CD4-positive, alpha-beta memory T cell (primary cell): ENCODE measurements at places on chromosomes 16 and 17. TPM values are rescaled to one million over a fixed set of nuclear protein-coding genes. Genes with fewer than 3 reads are reported as not detected.

DNA sequence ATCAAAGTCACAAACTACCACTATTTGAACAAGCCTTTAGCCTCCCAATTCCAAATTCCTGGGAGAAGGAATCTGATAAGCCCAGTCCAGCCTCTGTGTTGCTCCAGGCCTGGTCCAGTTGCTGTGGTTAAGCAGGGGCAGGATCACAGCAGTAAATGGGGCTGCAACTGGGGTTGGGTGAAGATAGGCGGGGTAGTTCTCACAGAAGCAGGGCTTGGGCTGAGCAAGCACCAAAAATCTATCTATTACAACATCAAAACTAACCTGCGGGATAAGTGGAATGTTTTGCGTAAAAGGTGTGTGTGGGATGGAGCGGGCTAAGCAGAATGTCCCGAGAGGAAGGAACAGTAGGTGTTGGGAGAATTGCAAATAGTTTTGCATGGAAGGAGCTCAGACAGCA is 23.0 kb upstream of the RNF135 start:
- no peaks in the 10 kb centered on the region for H3K27me3 ChIP-seq
- H3K4me3 ChIP-seq, result no peak overlapping the region
- no peaks in the 10 kb centered on the region for H3K36me3 ChIP-seq
- no peak for DNase-seq
- H3K27ac ChIP-seq, result no peak overlapping the region

DNA sequence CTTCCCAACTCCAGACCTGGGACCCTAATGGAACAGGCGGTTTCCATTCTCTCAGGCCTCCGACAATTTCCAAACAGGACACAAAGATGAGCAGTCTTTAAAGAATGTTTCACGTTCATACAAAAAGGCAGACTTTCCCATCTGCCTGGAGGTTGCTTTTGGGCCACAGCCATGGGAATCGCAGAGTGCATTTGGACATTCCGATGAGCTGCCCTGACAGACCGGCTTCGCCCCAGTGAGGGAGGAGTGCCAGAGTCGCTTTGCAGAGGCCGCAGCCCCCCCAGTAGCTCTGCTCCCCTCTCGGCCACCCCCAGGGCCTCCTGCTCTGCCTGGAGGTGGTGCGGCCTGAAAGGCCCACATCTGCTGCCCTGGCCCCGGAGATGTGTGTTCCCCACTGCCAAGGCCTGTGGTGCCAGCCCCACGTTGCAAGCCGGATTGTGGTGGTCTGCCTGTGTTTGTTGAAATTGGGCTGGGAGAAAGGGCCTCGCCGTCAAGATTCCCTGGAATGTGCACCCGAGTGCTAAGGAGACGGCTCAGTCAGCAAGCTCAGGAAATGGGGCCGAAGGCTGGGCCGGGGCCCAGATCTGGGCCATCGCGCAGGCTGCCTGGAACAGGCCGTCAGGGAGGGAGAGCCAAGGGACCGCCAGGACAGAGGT is 89.8 kb downstream of the C16orf95 start:
- H3K27me3 ChIP-seq, result no peaks in the 10 kb centered on the region
- no peak for DNase-seq
- no peaks in the 10 kb centered on the region for H3K36me3 ChIP-seq
- no peak overlapping the region for H3K27ac ChIP-seq
- H3K4me1 ChIP-seq, result no peaks in the 10 kb centered on the region

GRCh38 chr17:14302091-14302430 is 1.2 kb downstream of the HS3ST3B1 start:
- H3K4me1 ChIP-seq, result peaks cover 78% of the 10 kb centered on the region
- peak overlapping the region; percentile 61 for H3K27ac ChIP-seq
- peak overlapping the region; percentile 96 for H3K4me3 ChIP-seq

- H3K27me3 ChIP-seq, result no peaks in the 10 kb centered on the region
- no peaks in the 10 kb centered on the region for H3K36me3 ChIP-seq
- H3K4me3 ChIP-seq, result no peak overlapping the region
- no peak for DNase-seq
Observed at GRCh38 chr17:77352996-77353395, 212.2 kb downstream of the SEC14L1 start.

- no peak overlapping the region for H3K4me3 ChIP-seq
- no peaks in the 10 kb centered on the region for H3K27me3 ChIP-seq
- peaks cover 54% of the 10 kb centered on the region for H3K36me3 ChIP-seq
- no peaks in the 10 kb centered on the region for H3K4me1 ChIP-seq
Observed at GRCh38 chr17:28878981-28879380, 18.6 kb downstream of the FLOT2 start.

GRCh38 chr17:34717092-34717491 is 137.7 kb downstream of the TMEM132E start:
- H3K27ac ChIP-seq, result no peak overlapping the region
- H3K36me3 ChIP-seq, result no peaks in the 10 kb centered on the region
- no peaks in the 10 kb centered on the region for H3K4me1 ChIP-seq
- no peak overlapping the region for H3K4me3 ChIP-seq
- H3K27me3 ChIP-seq, result no peaks in the 10 kb centered on the region

- peaks cover 61% of the 10 kb centered on the region for H3K4me1 ChIP-seq
- H3K27ac ChIP-seq, result peak overlapping the region; percentile 55
- DNase-seq, result peak; percentile 73
- no peaks in the 10 kb centered on the region for H3K27me3 ChIP-seq
Observed at GRCh38 chr17:67477687-67478086, 100.6 kb downstream of the PITPNC1 start.

GRCh38 chr16:84924331-84925091 is 86.8 kb downstream of the ZDHHC7 start:
- H3K4me1 ChIP-seq, result no peaks in the 10 kb centered on the region
- no peaks in the 10 kb centered on the region for H3K27me3 ChIP-seq
- no peak for DNase-seq
- H3K27ac ChIP-seq, result no peak overlapping the region

- H3K27ac ChIP-seq, result no peak overlapping the region
- no peaks in the 10 kb centered on the region for H3K36me3 ChIP-seq
- no peaks in the 10 kb centered on the region for H3K4me1 ChIP-seq
- no peak overlapping the region for H3K4me3 ChIP-seq
- DNase-seq, result no peak
Observed at GRCh38 chr16:64094992-64095634, 1026.8 kb downstream of the CDH11 start.

DNA sequence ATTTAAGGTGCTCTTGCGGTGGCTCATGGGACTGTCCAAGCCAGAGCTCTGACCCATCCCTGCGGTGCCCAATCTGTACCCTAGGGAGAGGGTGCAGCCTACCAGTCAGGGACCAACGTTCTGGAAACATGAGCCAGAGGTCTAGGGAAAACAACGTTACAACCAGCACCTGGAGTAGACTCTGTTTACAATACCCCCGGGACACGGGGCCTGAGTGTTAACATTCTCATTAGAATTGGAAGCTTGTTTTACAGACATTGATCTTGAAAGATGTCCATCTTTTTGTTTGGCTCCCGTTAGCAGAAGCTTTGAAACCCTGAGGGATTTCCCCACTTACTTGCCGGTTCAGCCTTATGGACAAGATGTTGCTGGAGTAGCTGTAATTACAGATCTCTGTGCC is 6.9 kb downstream of the WIPI1 start:
- H3K27ac ChIP-seq, result no peak overlapping the region
- H3K36me3 ChIP-seq, result peaks cover 7% of the 10 kb centered on the region
- H3K27me3 ChIP-seq, result no peaks in the 10 kb centered on the region
- DNase-seq, result no peak
- no peak overlapping the region for H3K4me3 ChIP-seq

- H3K27ac ChIP-seq, result no peak overlapping the region
- no peaks in the 10 kb centered on the region for H3K36me3 ChIP-seq
- no peak overlapping the region for H3K4me3 ChIP-seq
- H3K27me3 ChIP-seq, result no peaks in the 10 kb centered on the region
- no peaks in the 10 kb centered on the region for H3K4me1 ChIP-seq
- DNase-seq, result no peak
Observed at GRCh38 chr17:38636054-38636453, 30.3 kb upstream of the SRCIN1 start.

DNA sequence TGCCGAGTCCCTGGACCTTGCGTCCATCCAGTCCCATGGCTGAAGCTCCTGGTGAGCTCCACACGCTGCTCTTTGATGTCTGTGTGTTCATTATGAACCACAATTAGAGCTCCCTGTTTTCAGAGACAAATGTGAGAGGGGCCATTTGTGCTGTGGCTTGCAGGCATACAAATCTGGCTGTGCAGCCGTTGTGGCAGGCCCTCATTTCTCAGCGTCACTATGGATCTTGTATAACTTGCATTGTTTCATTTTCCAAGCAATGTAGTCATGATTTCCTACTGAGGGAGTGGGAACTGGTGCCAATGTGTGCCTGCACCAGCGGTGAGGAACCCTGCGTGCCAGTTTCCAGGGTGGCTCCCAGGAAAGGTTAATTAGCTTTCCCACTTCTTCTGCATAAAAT is 542.6 kb downstream of the TMEM114 start:
- no peak for DNase-seq
- no peaks in the 10 kb centered on the region for H3K36me3 ChIP-seq
- H3K27me3 ChIP-seq, result no peaks in the 10 kb centered on the region
- no peaks in the 10 kb centered on the region for H3K4me1 ChIP-seq
- H3K4me3 ChIP-seq, result no peak overlapping the region

DNA sequence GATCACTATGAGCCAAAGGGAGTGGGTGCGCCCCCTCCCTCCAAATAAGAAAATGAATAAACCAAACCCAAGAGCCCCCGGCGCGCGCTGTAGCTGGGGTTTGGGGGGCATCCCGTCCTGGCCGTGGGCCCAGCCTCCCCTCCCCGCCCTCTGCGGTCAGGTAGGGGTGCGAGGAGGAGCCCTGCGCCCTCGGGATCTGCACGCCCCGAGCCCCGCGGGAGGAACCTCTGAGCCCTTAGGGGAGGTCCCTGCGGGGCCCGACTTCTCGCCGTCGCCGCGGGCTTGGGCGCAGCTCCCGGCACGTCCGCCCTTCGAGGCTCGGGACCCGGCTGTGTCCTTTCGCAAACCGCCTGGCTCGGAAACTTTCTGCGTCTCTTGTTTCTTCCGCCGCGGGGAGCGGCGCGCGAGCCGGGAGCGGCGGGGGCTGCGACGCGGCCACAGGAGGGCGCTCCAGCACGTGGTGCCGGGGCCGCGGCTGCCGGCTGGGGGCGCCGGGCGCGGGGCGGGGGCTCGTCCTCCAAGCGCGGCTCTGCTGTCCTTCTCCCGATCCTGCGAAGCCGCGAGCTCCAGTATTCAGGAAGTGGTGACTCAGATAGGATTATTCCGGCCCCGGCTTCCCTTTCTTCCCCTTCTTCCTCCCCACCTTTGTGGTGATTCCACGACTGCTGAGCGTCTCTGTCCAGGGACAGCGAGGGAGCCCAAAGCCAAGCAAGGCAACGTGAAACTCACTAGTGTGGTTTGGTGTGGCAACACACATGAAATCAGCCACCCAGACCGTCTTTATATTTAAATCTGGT is 1.6 kb downstream of the PITPNC1 start:
- H3K4me1 ChIP-seq, result peaks cover 64% of the 10 kb centered on the region
- no peaks in the 10 kb centered on the region for H3K27me3 ChIP-seq
- H3K27ac ChIP-seq, result peak overlapping the region; percentile 78
- peak overlapping the region; percentile 84 for H3K4me3 ChIP-seq
- H3K36me3 ChIP-seq, result no peaks in the 10 kb centered on the region
- peak; percentile 85 for DNase-seq

CCL11 gene
- total RNA-seq, result not detected

CPNE7 gene
- 4.0 TPM for total RNA-seq

CLEC3A gene
- not detected for total RNA-seq

CDK10 gene
- total RNA-seq, result 134 TPM

CD68 gene
- 20.9 TPM for total RNA-seq
